ENCODE measurements at places on chromosomes 4 and X. TPM values are rescaled to one million over a fixed set of nuclear protein-coding genes. Genes with fewer than 3 reads are reported as not detected.

Gene RTL3
- 1.7 TPM for total RNA-seq

Gene TMSB15A
- total RNA-seq: 0.46 TPM

GRCh38 chr4:81826335-81826734, 354.6 kb upstream of the RASGEF1B start:
- DNase-seq: no peak

DNA sequence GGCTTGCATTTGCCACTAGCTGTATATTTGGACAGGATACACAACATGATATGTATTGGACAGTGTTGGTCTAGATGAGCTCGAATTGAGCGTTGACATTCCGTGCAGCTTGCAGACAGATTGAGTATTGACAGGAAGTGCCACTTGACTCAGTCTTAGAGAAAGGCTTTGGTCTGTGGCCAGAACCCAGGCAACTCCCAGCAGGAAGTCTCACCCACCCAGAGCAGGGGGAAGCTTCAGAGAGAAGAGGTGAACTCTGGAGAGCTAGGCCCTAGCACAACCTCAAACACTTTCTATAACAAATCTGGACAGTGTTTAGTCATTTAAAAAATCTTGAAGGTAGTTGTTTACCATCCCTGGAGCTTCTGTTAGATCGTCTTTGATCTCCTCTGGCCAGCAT, 280.5 kb downstream of the FBXW7 start:
- peak; percentile 19 for DNase-seq

DNA sequence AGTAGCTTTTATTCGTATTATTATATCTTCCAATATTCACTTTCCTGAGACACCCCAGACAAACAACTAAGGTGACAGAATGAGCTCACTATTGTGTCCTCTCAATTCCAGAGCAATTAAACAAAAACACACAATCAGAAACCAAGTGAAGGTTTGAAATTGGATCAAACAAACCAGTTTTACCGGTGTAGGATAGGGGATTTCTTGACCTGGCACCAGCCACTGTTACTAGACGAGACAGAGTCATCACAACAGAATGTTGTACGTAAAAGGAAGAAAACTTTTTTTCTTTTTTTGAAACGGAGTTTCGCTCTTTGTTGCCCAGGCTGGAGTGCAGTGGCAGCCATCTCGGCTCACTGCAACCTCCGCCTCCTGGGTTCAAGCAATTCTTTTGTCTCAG, 43.7 kb downstream of the LDOC1 start:
- no peak for DNase-seq

Gene SMARCA1
- 104 TPM for total RNA-seq
